ENCODE measurements at places on chromosomes 7 and 10. TPM values are rescaled to one million over a fixed set of nuclear protein-coding genes. Genes with fewer than 3 reads are reported as not detected.

GRCh38 chr7:155738652-155739537 lies 73.4 kb downstream of the SHH start:
- peak; percentile 48 for DNase-seq

DNA sequence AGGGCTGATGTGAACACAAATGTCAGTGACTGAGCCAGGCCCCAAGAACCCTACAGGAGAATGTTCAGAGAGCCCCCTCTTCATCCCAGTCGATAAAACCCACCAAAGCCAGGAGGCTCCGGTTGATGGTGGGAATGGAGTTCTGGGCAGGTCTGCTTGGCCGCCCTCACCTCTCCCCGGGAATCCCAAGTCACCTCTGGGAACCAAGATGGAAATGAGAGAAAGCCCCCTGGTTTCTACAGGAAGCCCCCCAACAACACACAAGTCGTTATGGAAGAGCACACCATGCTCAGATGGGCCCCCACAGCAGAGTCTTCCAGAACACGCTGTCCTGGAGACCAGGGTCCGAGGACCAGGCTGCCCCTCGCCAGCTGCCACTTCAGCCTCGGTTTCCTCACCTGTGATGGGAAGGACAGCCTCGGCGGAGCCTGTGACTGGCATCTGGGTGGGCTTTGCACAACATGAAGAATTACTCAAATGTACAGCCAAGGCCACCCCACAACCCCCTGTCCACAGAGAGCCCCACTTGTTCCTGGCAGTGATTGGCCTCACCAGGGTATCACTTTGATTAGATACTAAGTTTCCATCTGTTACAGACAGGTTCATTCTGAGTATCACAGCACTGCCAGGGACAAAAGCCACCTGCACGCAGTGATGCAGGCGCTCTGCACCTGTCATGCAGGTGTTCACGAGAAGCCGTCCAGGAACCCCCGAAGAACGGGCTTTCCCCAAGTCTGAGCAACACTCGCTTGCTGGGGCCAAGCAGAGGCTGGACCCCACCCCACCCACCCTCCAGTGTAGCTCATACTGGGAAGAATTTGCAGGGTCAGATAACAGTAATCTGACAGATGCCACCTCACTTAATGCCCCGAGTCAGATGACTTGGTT lies 57.6 kb downstream of the MKI67 start:
- DNase-seq: no peak

DNA sequence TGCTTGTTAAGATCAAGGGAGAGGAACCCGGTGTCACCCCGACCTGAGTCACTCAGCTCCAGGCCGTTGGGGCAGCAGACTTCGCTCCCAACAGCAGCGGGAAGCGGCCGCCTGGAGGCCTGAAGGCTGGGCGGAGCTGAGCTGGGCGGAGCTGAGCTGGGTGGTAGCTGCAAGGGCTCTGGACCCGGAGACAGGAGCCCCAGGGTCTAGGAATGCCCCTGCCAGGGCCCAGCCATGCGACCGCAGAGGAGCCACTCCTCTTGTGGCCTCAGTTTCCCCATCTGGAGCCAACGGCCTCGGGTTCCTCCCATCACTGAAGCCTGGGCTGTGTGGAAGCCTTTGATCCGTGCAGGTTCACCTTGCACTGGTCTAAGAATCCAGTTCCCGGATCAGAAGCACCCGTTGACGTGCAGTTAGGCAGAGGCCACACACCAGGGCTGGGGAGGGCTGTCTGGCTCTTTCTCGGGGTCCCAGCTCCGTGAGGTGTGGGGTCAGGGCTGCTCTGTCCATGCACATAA lies 21.9 kb upstream of the DPYSL4 start:
- no peak for DNase-seq

GRCh38 chr10:26567351-26567721 lies 129.2 kb downstream of the APBB1IP start:
- no peak for DNase-seq

- no peak for DNase-seq
These were observed 50.5 kb downstream of the STRA8 start for GRCh38 chr7:135283959-135284638.

DNA sequence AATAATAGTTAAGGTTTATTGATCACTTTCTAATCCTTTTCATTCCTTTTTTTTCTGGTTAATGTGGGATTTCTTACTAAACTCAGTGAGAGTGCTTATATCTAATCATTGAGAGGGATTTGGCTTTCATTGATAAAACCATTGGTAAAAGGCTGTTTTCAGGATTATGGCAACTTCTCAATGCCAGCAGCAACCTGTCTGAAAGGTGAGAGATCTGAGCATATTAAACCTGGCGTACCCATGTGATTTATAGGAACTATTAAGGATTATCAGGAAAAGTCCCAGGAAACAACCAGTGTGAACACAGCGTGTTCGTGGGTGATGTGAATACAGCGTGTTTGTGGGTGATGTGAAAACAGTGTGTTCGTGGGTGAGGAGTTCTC lies 65.9 kb downstream of the PDIA4 start:
- DNase-seq: no peak

DNA sequence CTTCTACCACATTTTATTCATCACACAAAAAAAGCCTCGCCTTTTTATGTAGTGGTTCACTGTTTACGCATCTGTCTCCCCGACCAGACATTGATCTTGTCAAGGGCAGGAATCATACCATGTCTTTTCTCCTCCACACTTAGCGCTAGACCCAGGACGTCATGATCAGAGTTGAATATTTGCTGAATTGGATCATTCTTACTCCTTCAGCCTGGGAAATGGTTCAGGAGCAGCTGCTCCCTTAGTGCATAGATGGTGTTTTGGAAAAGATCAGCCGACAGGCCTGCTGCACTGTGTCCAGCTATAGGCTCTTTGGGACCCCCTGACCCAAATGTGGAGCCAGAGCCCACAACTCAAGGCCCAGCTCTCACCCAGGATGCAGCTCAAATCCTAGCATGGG lies 249.1 kb upstream of the TMEM72 start:
- no peak for DNase-seq

GRCh38 chr10:88118729-88119128 lies 255.3 kb downstream of the PTEN start:
- DNase-seq: no peak

Gene PDZD7
- total RNA-seq: 3.5 TPM

Gene FAM25A
- not detected for total RNA-seq

Gene NKX2-3
- total RNA-seq: not detected

Gene DYDC1
- not detected for total RNA-seq

Gene RPEL1
- not detected for total RNA-seq

All from kidney epithelial cell (primary cell).